ENCODE measurements at places on chromosomes 13 and 19.

- peak; percentile 15 for DNase-seq
Observed at GRCh38 chr13:45928843-45929242, 77.3 kb upstream of the SIAH3 start.

DNA sequence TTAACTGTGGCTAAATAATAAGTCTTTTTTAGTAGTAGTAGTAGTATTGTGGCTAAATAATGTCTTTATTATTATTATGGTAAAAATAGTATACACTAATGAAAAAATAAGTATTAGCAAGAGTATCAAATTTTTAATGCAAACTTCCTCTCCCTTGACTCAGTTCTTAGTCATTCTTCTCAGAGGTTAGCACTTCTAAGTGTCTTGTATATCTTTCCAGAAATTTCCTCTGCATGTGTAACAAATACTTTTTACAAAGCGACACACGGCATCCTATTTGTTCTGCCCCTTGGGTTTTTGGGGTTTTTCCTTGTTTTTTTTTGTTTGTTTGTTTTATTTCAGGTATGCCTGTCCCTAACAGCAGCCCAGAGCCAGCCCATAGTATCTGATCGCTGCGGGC is 20.9 kb downstream of the SIN3B start:
- DNase-seq = peak; percentile 63

DNA sequence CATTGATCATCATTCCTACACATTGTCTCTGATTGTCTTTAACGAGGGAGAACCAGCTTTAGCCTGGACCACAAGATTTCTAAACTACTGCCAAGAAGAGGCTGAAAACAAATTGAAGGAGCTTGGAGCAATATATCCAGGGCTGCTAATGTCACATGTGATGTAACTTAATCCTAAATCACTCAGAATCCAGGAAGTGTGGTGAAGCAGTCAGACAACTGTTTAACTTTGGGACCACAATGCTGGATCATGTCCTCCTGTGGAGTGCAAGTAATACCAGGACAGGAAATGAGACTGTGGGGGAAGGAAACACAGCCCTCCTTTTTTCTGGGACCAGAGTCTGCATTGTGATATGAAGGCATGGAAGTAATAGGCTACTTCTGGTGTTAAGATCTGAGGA is 430.2 kb downstream of the KCTD12 start:
- DNase-seq = peak; percentile 52

GRCh38 chr19:2648528-2648937 is 54.0 kb downstream of the GNG7 start:
- peak; percentile 61 for DNase-seq

GRCh38 chr13:90618133-90618532 is 729.4 kb upstream of the MIR17HG start:
- no peak for DNase-seq

- no peak for DNase-seq
Observed at GRCh38 chr19:12953138-12953798, 3.8 kb downstream of the GADD45GIP1 start.

DNA sequence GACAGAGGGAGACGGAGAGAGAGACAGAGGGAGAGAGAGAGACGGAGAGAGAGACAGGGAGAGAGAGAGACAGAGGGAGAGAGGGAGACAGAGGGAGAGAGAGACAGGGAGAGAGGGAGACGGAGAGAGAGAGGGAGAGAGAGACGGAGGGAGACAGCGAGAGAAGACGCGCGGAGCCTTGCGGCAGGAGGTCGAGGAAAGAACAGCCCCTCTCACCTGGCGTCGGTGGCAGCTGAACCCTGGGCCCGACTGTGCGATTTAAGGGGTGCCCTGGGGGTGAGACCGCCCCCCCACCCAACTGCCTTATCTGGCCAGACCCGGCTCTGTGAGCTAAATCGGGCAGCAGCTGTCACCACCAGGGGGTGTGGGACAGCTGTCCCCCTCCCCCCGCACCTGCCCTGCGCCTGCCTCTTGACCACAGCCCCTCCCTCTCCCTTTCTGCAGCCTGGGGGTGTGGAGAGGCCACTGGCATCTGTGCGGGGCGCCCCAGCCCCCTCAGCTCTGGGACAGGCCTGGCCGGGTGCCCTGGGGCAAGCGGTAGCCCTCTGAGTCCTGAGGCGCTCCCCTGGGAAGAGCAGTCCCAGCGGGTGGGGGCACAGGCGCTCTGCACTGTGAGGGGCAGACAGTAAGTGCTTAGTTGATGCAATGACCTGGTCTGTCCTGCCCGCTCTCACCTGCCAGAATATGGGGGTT is 10.8 kb downstream of the JOSD2 start:
- no peak for DNase-seq

DNA sequence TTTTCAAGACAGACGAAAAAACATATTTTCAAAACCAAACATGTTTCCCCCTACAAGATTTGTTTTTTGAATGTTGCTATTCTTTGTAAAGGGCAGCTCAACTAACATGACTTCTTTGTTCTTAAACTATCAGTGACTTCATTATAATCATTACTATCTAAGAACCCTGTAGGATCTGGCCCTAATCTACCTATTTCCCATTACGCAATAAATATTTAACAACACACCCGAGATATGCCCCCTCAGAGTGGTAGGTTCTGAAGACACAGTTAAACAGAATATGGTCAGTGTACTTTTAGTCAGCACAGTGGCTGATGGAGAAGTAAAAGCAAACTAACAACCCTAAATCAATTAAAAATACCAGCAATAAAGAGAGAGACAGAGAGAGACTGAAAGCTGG is 186.9 kb downstream of the DIAPH3 start:
- DNase-seq = no peak

DNA sequence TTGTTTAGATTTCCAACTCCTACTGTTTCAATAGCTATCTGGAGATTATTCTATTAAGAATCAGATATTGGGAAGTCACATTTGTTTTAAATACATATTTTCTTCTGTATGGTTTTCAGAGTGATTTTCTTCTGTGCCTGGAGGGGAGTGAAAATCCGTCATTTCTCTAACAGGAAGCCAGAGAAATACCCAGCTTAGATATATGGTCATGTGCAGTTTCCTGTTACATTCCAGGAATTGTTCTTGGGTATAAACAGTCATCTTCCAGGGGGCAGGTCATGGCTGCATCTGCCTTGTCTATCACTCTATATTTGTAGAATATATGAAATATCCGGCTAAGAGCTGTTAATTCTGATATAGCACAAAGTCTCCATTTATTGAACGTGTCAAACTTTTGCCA is 77.5 kb upstream of the MIR17HG start:
- DNase-seq = peak; percentile 13

- DNase-seq = peak; percentile 12
Observed at GRCh38 chr13:41315443-41316047, 4.5 kb downstream of the NAA16 start.

- DNase-seq = no peak
Observed at GRCh38 chr13:28601581-28601980, 57.3 kb upstream of the POMP start.

DNA sequence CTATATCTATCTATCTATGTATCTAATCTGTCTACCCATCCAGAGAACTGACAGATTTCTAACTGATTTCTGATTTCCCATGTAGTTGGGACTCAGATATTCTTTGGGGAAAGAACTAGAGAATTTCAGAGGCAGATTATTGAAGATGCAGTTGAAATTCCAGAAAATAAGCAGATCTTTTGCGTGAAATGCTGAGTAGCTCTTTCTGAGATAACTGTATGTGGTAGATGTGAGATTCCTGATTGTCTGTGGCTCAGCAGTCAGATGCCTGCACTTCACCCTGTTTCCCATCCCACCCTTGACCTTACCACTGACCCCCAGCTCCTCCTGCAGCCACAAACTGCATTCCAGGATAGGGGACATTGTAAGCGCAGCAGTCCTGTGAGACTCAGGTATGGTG is 61.5 kb downstream of the DGKH start:
- DNase-seq = no peak

- peak; percentile 91 for DNase-seq
Observed at GRCh38 chr13:75368167-75368566, 113.8 kb downstream of the TBC1D4 start.

GRCh38 chr19:11284515-11284914 is 11.4 kb upstream of the TSPAN16 start:
- DNase-seq = no peak

GRCh38 chr13:99299256-99299919 is 7.8 kb downstream of the GPR183 start:
- DNase-seq = no peak

DNA sequence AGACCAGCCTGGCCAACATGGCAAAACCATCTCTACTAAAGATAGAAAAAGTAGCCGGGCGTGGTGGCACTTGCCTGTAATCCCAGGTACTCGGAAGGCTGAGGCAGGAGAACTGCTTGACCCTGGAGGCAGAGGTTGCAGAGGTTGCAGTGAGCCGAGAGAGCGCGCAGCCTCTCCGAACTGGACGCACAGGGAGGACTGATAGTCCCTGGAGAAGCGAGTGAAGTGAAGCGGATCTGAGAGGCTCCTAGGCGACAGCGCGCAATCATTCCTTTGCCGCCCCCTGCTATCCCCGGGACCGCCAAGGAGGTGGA is 233 bp downstream of the ZNF561 start:
- DNase-seq = no peak
